ENCODE measurements at places on chromosomes 5 and 9.
A peak's percentile ranks its signal among the peaks of the same experiment; 100 is the strongest.

DNA sequence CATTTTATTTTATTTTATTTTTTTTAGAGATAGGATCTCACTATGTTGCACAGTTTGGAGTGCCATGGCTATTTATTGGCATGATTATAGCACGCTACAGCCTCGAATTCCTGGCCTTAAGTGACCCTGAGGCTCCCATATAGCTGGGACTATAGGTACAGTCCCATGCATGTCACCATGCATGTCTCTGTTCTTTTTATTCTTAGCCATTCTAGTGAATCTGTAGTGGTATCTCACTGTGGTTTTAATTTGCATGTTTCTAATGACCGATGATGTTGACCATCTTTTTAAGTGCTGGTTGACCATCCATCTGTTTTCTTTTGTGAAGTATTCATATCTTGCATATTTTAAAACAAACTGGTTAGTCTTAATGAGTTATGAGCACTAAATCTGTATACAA is 76.1 kb downstream of the SLC44A1 start:
- DNase-seq = no peak

DNA sequence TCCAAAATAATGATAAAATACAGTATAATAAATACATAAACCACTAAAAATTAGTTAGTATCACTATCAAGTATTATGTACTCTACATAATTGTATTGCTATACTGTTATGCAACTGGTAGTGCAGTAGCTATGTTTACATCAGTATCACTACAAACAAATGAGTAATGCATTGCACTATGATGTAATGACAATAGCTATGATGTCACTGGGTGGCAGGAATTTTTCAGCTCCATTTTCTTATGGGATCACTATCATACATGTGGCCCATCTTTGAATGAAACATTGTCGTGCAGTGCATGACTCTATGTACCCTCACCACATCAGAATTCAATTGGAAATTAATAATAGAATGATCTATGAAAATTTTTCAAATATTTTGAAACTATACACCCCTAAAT is 201.3 kb downstream of the MPDZ start:
- DNase-seq = no peak

GRCh38 chr5:64634997-64635686 is 55.2 kb upstream of the SHISAL2B start:
- peak; percentile 28 for DNase-seq

GRCh38 chr9:71835596-71835995 is 67.3 kb upstream of the CEMIP2 start:
- no peak for DNase-seq

DNA sequence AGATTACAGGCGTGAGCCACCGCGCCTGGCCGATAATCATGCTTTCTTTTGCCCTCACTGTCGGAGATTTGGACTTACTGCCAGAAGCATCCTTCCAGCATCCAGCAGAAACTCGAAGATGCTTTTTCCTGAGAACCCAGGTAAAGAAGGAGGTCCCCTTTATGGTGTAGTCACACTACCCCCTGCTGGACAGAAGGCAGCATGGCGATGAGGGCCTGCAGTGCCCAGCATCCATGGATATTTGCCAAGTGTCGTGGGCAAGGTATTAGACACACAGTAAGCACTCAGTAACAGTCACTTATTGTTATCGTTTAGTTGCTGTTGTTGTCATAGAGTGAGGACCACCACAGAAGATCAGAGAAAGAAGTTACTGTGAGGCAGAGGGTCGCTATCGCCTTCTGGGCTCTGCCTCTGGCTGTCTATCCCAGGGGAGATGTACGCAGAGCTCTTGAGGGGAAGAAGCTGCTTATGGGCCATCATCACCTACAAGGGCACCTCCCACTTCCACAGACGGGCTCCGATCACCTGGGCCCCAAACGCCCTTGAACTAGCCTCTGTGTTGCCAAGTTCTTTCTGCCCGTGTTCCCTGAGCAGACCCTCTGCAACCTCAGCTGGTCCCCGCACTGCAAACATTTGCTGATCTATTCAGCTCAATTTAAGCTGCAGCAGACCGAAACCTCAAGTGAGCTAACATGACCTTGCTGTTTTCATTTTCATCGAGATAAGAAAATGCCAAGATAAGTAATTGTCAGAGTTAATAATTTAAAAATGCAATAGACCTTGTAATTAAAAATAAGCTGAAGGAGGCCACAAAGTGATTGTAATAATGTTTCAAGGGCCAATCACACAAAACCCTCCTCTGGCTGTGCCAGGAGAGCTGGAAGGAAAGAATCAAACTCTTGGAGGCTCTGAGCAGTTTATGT is 23.9 kb downstream of the C5orf15 start:
- DNase-seq = peak; percentile 34

DNA sequence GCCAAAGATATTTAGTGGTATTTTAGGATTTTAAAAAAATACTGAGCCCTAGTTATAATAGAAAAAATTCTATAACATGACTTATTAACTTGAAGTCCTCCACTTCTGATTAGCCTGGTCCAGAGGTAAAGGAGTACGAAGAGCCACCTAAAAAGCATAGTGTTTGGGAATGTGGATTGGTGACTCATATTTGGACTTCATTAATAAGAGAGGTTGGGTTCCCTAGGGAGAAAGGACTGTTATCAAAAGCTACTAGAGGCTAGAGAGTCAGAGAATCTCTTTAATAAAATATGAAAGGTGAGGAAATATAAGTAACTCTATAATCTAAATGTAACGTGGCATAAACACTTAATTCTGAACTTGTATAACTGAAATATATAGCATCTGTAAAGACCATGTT is 180.7 kb upstream of the TARS1 start:
- DNase-seq = peak; percentile 36

DNA sequence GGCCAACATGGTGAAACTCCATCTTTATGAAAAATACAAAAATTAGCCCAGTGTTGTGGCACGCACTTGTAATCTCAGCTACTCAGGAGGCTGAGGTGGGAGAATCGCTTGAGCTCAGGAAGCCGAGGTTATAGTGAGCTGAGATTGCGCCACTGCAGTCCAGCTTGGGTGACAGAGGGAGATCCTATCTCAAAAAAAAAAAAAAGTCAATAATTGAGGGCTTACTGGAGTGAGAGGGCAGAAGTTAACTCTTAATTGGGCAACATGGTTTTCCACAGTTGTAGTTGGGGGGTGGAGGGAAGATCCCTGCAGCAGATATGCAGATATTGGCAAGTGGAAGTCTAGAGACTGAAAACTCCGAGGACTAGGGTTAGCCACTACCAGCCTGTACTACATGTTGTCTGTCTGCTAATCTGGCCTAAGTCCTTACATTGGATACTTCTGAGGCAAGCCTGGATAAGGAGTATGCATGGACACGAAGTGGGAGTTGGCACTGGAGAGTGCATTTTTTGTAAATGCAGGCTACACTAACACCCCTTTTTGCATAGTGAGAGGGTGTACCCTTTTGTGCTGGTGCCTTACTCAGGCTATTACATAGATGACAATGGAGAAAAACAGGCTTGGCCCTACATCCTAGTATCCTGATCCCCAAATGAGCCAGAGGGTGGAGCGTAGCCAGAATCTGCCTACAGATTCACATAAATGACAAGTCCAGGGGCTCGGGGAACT is 89.0 kb upstream of the NIPBL start:
- no peak for DNase-seq

DNA sequence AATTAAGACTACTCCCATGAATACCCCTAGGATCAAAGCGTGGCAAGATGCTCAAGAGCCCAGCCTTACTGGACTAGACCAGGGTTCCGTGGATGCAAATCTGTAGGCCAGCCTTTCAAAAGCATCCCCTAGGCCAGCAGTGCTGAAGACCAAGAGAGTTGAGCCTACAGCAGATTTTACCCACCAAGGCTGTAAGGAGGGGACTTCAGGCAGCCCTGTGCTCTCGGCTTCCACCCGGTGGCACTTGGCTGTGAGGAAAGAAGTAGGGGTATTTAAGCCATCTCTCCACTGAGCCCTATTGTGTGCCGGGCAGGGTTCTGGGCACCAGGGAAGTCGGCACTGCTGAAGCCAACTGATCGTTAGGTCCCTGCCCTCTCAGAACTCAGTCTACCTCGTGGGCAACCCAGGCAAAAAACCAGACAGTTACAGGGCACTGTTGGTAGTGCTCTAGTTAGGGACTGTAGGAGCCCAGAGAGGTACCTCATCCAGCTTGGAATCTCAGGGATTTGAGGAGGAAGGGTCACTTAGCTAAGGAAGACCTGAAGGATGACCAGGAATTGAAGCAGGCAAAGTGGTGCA is 25.5 kb downstream of the TCF7 start:
- no peak for DNase-seq

DNA sequence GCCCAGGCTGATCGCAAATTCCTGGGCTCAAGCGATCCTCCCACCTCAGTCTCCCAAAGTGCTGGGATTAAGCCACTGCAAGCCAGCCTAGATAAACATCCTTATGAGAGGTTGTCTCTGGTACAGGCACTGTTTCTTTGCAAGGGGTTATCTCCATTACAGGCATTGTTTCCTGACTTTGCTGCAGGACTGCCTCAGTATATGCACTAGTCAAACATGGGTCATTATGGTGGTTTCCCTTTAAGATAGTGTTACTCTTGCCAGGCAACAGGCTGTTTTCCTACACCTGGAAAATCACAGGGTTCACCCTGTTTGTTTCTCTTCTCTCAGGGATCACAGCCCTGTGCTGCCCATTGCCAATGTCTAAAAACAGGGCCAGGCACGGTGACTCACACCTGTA is 7.8 kb upstream of the CLTB start:
- no peak for DNase-seq

DNA sequence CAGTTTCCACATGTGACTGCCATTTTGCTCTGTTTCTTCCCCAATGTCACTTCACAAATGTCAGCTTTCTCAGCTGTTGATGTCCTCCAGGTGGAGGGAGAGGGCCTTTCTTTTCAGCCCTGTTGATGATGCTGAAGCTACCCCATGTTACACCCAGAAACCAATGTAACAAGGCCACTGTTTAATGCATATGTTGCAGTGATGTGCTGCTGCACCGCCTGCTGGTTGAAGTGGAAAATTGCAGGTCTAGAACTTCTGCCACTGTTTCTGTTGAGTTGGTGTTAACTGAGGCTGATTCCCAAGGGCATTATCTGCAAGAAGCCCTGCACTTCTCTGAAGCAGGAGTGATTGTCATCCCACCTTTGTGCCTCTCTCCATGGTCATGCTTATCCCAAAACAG is 428.4 kb downstream of the KDM4C start:
- DNase-seq = peak; percentile 15

GRCh38 chr5:56814361-56814962 is 887 bp upstream of the MAP3K1 start:
- DNase-seq = no peak

- no peak for DNase-seq
These were observed 22.1 kb downstream of the GOLM1 start for GRCh38 chr9:86077276-86077675.

GRCh38 chr5:67077296-67077695 is 119.3 kb downstream of the CD180 start:
- no peak for DNase-seq

- peak; percentile 66 for DNase-seq
These were observed 99.8 kb downstream of the RALGPS1 start for GRCh38 chr9:127014216-127014909.

GRCh38 chr5:111781200-111781599 is 24.2 kb upstream of the NREP start:
- DNase-seq = peak; percentile 25

GRCh38 chr5:179381691-179382090 is 36.4 kb upstream of the ADAMTS2 start:
- DNase-seq = no peak

DNA sequence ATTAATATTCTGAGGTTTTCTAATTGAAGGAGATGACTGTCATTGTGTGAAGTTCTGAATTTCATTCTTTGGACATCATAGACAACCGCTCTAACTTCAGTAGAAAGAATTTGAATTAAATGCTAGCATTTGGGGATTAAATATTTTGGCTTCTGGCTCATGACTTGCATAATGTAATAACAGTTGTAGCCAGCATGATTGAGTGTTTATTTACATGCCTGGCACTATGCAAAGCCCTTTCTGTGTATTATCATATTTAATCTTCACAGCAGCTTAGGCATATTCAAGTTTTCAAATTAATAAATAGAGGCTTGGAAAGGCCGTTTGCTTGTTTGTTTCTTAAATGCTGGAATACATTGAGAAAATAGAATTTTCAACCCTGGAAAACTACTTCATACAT is 19.6 kb upstream of the HTR1A start:
- DNase-seq = no peak

DNA sequence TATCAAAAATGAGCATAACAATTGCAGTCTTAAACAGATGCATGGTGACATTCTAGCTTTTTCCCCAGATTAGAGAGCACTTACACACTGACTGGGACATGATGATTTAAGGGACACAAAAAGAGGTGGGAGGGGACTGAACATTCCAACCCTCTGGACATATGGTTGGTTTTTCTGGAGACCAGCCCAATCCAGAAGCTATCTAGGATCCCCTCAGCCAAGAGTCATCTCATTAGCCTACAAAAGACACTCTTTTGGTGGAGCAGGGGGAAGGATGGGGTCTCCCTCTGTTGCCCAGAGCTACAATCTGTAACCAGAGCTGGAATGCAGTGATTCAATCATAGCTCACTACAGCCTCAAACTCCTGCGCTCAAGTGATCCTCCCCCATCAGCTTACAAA is 97.3 kb upstream of the IQGAP2 start:
- peak; percentile 7 for DNase-seq

DNA sequence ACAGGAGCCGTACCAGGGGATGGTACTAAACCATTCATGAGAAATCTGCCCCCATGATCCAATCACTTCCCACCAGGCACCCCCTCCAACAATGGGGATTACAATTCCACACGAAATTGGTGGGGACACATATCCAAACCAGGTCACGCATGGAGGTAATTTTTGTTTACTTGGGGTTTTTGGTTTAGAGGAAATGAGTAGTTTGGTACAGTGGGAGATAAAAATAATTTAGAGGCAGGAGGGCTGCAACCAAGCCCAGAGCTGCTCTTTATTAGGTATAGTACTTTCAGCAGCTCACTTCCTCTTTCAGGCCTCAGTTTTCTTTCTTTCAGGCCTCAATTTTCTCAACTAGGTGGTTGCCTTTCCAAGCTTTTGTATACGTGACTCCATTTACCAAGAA is 23.2 kb downstream of the PRUNE2 start:
- no peak for DNase-seq

DNA sequence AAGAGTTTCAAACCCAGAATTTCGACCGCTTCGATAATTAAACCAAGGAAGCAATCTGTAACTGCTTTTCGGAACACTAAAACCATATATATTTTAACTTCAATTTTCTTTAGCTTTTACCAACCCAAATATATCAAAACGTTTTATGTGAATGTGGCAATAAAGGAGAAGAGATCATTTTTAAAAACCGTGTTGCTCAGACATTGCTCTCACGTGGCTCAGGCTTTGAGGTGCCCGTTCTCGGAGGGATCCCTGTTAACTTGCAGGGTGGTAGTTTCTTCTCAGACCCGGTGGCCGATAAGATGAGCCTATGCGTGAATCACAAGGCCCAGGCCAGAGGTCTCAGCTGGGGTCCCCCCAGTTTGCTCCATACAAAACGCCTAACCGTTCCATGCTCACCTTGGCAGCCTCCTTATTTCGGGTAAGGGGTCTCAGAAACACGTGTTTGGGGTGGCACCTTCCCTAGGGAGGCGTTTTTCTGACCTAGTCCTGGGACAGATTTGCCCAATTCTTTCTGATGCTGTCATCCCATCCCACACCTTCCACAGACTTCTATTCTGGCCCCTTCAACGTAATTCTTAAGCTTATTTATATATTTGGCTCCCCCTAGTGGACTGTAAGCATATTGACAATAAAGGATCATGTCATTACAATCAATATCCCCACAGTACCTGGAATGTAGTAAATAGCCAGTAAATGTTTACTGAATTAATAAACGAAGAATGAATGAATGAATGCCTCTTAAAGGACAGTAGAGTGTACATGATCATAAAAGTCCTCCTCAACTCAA is 48.1 kb downstream of the THBS4 start:
- DNase-seq = peak; percentile 79

GRCh38 chr5:115940080-115940810 is 22.0 kb upstream of the LVRN start:
- DNase-seq = no peak
